Cardiac septum (tissue), 1 donor: ENCODE measurements at places on chromosomes 12 and 14. TPM values are rescaled to one million over a fixed set of nuclear protein-coding genes. Genes with fewer than 3 reads are reported as not detected.

KRT75 gene
- total RNA-seq, result not detected

MSI1 gene
- 9.7 TPM for total RNA-seq

HCAR3 gene
- 0.54 TPM for total RNA-seq

GLIPR1L1 gene
- total RNA-seq, result not detected

DNA sequence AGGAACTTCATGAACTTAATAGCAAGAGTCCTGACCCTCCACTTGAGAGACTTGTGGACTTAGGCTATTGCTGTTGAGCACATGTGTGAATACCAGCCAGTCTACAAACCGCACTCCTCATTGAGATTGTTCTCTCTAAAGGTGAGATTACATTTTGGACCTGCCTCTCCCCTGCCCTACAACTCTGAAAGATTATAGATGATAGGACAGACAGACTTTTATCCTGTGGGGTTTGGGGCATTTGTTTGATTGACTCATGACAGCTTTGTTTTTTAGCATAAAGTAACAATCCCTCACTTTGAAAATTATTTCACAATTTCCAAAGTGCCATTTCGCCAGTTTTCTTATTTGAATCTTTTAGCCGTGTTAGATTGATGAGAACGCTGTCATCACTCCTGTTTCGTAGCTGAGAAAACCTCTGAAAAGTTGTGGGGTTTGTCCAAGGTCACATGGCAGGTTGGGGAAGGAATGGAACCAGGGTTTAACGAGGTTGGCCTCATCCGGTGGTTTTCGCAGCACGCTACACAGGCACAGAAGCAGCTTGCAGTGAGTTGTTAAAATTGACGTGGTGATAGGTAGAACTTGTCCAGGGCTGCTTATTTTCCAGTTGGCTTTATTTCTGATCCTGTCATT, 836 bp downstream of the EVL start:
- no peak for DNase-seq

- no peak for DNase-seq
Observed at GRCh38 chr14:39884091-39884490, 451.9 kb upstream of the FBXO33 start.

DNA sequence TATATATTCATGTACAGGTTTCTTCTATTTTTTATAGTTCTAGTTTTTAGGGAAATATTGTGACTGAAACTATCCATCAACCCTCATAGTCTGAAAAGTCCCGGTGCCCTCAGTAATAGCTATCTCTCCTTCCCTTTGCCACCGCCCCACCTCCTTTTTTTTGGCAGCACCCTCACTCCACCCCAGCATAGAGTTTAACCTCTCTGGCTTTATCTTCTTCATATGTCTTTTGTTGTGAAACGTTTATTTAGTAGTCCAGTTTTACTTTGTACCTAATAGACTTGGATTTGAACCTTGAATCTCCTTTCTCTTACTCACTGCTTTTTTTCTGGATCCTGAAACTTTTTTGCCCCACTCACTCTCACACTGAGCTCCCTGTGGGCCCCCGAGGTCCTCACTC, 109.5 kb downstream of the BBS10 start:
- DNase-seq, result no peak

GRCh38 chr14:83463500-83464098, 1929.9 kb upstream of the SEL1L start:
- no peak for DNase-seq

DNA sequence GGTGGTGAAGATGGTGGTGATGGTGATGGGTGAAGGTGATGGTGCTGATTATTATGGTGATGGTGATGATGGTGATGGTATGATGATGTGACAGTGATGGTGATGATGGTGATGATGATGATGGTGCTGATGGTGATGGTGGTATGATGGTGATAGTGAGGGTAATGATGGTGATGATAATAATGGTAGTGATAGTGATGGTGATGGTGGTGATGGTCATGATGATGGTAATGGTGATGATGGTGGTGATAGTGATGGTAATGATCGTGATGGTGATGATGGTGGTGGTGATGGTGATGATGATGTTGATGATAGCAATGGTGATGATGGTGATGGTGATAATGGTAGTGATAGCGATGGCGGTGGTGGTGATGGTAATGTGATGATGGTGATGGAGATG, 197.9 kb upstream of the ALG10B start:
- no peak for DNase-seq

DNA sequence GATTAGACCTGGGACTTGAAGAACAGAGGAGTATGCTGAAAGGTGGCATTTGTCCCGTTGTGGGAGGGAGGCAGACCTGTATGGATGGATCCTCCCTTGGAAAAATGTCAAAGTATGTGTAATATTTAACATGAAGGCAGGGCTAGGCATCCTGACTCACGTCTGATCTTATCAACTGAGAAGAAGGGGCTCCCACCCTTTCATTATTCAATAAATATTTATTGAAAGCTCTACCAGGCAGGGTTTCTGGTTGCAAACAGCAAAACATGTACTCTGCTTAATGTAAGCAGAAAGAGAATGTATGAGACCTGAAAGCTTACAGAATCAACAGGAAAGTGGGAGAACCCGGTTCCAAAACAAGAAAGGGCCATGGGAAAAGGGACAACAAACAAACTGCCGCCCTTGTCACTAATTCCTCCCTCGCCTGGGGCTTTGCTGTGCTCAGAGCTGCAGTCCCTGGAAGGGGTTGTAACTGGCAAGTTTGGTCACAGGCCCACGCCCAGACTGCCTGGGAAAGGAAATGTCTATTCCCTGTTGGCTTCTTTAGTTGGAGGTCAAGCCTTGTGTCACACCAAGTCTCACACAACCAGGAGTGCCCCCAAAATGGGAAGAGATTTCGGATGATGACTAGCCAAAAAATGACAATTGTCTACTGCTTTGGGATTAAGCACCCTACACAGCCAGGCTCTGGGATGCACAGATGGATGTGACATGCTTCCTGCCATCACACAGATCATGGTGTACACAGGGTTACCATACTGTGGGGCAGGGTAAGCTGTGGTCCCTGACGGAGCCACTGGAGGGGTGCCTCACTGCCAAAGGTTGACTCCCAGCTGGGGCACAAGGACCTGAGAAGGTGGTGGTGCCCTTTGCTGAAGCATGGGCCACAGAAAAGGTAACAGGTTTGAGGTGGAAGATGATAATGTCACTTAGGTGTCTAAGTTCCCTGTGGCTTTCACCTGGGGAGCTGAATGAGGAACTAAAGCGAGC, 36.8 kb downstream of the RAB35 start:
- no peak for DNase-seq

DNA sequence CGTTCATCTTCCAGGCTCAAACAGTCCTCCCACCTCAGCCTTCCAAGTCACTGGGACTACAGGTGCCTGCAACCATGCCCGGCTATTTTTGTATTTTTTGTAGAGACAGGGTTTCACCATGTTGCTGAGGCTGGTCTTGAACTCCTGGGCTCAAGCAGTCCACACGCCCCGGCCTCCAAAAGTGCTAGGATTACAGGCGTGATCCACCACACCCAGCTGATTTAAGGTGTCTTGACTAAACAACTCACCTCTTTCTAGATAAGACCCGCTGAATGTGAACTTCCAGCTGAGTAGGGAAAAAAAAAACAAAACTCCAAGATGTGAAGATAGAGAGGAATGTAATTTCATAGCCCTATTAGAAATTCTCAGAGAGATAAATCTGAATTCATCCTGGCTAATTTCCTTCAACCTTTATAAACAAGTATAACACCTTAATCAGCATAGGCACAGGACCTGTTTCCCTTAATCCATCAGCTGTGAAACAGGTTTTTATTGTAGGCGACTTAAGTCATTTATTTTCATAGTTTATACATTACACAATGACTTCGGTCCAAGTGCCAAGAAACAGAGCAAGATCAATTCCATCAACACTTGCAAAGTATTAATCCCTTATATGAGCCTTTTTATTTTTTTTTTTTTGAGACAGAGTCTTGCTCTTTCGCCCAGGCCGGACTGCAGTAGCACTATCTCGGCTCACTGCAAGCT, 51.5 kb downstream of the HCAR2 start:
- no peak for DNase-seq

DNA sequence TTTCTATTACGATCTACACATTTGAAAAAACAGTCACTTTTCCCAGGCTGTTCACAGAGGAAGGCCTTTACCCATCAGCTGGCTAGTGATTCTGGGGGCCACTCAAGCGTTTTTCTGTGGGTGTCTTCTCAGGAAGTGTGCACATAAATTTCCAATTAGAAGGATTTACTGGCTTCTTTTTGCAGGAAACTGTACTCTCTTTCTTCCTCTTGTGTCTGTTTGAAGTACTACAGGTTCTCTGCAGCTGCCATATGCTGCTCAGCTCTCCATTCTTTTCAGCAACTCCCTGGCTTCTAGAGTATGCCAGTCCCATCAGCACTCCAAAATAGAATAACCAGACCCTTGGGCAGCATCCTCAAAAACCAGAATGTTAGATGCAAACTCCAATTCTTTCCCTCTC, 110.4 kb upstream of the NAV3 start:
- no peak for DNase-seq

- DNase-seq, result no peak
Observed at GRCh38 chr14:29242755-29243754, 476.5 kb downstream of the FOXG1 start.

GRCh38 chr12:129049917-129050316, 196.6 kb downstream of the GLT1D1 start:
- DNase-seq, result no peak

DNA sequence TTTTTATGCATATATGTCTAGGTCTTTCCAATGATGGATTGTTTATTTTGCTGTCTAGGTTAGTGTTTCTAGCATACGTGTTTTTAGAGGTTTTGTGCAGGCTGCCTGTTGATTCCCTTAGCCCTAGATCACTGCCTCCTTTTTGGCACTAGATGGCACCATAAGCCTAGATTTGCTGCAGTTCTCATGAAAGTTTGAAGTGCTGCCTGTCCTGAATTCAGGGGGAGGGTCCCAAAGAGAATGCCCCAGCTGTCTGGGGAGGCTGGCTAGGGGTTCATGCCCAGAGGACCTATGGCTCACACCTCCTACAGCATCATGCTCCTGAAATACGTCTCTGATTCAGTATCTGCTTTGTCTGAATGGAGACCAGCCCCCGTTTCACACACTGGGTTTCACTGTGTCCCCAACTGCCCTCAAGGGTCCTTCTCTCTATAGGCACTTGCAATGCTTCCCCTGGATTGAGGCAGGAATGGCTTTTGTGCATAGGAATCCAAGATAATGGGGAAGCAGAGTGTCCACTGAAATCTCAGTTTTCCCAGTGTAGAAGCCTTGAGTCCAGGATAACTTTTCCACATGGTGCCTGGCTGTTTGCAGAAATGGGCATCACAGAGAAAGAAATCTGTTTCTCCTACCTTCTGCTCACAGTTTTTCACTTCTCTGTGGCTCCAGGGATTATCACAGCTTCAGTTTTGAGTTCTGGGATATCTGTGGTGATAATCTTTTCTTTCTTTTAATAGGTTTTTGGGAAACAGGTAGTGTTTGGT, 14.2 kb upstream of the TXNRD1 start:
- DNase-seq, result no peak

GRCh38 chr12:49233842-49234526, 30.9 kb upstream of the TUBA1C start:
- peak; percentile 94 for DNase-seq

DNA sequence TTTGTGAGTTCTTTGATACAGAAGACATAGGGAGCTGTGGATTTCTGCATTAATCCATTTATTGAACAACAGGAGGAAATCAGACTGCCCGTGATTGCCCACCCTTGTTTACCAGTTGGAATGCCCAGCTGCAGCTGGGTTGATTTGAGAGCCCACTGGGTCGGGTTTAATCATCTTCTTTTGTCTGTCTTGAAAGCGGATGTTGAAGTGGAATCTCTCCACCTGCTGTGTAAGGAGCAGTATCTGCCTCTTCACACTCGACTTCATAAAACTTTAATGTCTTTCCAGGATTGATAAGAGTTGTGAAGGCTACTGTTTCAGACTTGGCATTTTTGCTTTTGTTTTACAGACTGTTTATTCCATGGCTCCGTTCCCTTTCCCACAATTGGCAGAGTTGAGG, 39.9 kb downstream of the TBC1D30 start:
- DNase-seq, result no peak
